ENCODE measurements at places on chromosomes 2 and 18.

GRCh38 chr2:202375609-202376408 lies at the start of gene BMPR2:
TSS of gene BMPR2 (plus strand) at chr2:202376327. CDS start at chr2:202377475, 1,148 bp downstream.
- peak; percentile 91 for DNase-seq

GRCh38 chr2:109489296-109489695 lies 124.5 kb downstream of the SEPTIN10 start:
- no peak for DNase-seq

GRCh38 chr18:46346213-46346612 lies 242.0 kb downstream of the HAUS1 start:
- no peak for DNase-seq

DNA sequence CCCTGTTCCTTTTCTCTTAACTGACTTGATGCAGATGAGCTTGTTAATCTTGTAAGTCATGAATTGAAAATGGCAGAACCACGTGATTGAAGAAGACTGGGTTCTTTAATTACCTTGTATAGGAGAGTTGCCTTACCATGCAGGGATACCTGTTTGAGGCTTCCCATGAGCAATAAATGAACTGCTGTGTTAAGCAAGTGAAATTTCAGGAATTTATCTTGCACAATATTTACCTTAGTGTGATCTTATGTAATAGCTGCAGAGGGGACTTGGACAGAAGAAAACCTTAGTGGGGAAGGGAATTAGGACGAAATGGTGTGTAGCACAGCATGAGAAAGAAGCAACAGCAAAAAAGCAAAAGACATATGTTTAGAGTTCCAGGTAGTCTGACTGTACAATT lies 384.0 kb upstream of the TMEFF2 start:
- peak; percentile 57 for DNase-seq

- no peak for DNase-seq
Observed at GRCh38 chr18:21141668-21142422, 30.2 kb upstream of the ROCK1 start.

DNA sequence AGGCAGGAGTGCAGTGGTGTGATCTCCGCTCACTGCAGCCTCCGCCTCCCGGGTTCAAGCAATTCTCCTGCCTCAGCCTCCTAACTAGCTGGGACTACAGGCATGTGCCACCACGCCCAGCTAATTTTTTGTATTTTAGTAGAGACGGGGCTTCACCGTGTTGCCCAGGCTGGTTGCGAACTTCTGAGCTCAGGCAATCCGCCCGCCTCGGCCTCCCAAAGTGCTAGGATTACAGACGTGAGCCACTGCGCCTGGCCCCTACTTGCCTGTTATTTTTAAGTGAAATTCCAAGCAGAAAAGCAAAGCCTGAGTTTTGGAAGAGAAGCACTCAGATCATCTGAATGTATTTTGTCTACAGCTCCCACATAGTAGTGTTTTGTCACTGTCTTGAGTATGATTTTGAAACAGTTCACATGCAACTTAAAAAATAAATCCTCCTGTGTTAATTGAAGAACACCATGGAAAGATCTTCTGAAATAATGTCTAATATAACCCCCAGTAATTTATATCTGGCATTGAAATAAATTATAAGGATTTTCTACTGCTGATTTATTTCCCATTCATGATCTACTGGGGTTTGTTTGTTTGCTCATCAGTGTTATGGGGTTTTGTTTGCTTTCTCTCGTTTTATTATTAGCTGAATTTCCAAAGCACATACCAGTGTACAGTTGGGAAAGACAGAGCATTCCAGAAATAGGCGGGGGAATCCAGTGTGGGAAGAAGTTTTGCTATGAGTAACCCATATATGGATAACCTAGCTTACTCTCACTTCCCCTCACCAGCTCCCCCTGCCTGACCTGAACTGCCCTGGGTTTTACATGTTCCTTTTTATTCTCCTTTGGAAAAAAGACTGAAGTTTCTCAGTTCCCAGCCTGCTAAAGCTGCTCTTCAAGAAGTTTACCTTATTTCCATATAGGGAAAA lies 80.1 kb upstream of the MAP3K20 start:
- DNase-seq: peak; percentile 93

GRCh38 chr18:44537526-44537925 lies 143.2 kb upstream of the SETBP1 start:
- peak; percentile 97 for DNase-seq

DNA sequence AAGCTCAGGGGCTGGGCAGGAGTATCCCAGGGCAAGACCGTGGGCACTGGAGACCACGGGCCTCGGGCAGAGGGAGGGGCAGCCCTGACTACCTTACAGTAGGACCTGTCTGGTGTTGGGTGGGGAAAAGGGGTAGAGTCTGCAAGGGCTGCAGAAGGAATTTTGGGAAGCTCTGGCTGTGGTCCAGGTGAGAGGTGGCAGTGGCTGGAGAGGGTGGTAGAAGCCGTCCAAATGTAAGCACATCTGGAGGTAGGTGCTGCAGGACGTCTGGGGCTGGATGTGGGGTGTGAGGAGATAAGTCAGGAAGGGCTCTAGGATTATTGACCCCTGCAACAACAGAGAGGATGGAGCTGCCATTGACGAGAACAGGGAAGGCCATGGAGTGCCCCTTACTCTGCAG lies 486.7 kb downstream of the EIPR1 start:
- DNase-seq: no peak

DNA sequence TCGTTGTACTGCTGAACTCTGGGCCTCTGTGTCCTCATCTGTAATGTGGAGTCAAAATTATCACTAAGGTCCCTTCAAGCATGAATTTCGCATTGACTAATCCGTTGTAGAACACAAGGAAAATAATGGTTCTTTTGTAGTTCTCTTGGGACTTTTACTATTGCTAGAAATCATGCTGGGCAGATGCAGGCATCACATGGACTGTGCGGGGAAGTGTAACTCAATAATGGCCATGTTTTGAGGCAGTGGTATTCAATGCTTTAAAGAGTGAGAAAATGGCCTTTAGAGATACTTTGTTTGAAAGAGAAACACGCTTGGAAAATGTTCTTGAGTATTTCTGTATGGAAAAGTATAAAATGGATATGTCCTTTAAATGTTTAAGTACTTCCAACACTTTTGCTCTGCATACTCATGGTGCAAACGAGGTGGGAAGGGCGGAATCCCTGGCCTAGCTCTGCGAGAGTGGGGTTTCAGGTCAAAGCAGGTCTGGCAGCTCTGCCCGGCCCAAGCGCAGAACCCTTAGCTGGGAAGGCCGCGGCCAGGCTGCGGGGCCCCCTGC lies 117.3 kb upstream of the MSTN start:
- peak; percentile 22 for DNase-seq

- no peak for DNase-seq
Observed at GRCh38 chr2:168699844-168700417, 102.5 kb upstream of the NOSTRIN start.

DNA sequence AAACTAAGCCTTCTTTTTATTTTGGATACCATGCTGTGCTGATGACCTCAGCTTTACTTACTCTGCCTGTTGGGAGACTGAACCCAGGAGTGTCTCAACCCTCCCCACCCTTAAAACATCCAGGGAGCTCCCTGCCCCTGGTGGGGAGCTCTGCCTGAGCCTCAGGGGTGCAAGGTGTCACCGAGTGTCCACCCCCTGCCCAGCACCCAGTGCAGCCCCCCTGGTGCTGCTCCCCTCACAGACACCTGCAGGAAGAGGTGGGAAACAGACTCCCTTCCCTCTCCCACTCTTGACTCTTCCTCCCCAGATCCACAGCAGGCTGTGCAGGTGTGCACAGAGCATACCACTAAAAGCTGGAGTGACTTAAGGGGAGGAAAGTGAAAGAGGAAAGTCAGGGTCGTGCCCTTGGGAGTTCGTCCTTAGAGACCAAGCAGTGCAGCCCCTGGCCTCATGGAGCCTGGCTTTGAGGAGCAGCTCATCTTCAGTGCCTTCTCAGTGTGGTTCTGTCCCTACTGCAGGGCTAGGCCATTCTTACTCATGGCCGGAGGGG lies 51.3 kb downstream of the MYO7B start:
- DNase-seq: no peak

DNA sequence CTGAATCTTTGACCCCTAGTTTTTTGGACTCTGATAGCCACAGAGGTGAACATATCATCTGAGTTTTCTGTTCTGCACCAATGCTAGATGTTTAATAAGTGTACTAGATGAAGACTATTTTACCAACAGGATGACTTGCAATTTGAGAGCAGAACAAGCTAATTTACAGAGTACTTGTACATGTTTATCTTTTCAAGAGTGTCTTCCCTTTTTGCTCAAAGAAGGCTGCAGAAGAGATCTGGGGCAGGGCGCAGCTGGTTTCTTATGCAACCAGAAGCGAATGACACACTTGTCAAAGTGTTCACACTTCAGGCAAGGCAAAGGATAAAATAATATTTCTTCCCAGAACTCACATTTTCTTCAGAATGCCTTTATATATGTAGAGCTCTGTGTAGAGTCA lies 86.0 kb downstream of the VWA3B start:
- DNase-seq: no peak

DNA sequence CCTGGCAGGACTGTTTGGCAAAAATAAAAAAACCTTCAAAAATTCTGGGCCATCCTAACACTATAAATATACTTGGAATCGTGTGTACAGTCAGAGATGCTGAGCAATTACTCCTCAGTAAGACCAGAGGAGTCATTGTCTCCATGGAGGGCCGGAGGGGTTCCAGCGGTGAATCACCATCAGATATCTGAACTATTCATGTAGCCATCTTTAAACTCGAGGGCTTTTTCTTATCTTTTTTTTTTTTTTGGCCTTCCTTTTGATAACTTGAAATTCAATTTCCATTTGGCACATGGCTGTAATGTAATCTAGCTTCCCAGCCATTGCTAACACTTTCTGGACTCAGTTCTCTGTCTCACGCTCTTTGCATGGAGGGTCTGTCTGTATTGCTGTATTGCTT lies 7.4 kb upstream of the FHL2 start:
- peak; percentile 72 for DNase-seq

- DNase-seq: no peak
Observed at GRCh38 chr2:102892698-102893310, 131.0 kb downstream of the TMEM182 start.

- peak; percentile 99 for DNase-seq
Observed at GRCh38 chr2:31390324-31390723, 24.2 kb downstream of the XDH start.

GRCh38 chr18:70371908-70372307 lies 83.1 kb downstream of the SOCS6 start:
- no peak for DNase-seq

DNA sequence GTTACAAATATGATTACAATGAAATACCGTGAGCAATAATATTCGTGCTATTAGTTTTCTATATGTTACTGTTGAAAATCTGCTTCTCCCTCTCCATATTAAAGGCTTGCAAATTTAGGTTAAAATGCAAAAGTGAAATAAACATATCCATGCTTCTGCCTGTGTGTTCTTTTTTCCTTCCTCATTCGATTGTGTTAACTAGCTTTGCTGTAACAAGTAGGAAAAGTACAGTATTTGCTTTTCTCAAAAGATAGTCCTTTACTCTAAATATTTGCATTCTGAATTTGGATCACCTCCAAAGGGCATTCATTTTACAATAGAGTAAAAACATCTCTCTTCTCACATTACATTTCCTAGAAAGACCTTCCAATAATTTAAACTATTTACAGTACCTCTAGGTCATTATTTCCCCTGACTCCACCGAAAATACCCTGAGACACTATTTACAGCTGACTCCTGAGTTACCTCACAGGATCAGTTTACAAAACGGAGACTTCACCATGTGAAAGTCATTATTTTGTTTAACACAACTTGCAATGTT lies 835.0 kb upstream of the FANCL start:
- no peak for DNase-seq

DNA sequence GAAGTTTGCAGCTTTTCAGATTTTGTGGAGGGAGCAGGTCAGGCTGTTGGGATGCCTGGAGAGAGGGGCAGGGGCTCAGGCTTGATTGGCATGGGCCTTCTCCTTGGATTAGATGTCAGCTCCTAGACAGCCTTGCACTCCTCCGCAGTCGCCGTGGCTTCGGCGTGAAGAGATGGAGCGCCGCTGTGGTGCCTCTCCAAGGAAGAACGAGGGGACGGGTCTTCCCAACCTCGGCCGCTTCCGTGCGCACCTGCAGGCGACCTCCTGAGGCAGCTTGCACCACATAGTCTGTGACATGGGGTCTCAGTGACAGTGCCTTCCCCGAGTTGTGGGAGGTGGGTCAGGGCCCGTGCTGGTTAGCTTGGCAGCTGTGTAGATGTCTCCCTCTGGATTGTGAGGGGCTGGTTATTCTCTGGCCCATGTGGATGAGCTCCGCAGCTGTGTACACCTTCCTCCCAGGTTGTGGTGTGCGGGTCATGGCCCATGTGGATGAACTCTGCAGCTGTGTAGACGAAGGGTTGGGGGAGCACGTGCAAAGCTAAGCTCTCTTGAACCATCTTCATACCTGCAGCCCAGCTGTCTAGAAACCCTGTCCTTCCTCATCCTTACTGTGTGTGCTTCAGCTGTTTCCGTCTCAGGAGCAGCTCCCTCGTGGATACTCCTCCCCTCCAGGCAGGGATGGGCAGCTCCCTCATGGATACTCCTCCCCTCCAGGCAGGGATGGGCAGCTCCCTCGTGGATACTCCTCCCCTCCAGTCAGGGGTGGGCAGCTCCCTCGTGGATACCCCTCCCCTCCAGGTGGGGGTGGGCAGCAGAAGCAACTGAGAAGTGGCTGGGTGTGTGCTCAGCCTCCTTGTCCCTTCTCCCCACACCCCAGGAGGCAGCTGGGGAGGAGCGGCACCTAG lies 170.3 kb downstream of the LDLRAD4 start:
- DNase-seq: no peak

All from epithelial cell of esophagus (primary cell).